ENCODE measurements at places on chromosomes 5 and 9.

DNA sequence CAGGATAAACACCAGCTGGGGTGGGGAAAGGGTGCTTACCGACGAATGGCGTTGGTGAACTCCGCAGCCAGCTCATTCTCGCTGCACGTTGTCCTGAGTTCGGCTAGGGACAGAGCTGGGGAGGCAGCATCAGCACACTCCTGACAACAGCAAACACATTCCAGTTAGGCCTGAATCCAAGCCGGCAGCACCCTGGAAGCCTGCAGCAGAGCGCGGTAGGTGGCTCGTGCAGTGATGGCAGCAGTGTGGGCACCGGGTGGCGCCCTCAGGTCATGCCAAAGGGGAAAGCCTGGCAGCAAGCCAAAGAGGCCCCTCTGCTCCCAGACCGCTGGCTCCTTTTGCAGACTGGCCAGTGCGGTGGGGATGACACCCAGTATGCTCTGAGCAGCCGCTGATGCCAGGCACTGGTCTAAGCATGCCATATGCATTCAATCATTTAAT is 66.9 kb downstream of the DCP2 start:
- no peak for DNase-seq

DNA sequence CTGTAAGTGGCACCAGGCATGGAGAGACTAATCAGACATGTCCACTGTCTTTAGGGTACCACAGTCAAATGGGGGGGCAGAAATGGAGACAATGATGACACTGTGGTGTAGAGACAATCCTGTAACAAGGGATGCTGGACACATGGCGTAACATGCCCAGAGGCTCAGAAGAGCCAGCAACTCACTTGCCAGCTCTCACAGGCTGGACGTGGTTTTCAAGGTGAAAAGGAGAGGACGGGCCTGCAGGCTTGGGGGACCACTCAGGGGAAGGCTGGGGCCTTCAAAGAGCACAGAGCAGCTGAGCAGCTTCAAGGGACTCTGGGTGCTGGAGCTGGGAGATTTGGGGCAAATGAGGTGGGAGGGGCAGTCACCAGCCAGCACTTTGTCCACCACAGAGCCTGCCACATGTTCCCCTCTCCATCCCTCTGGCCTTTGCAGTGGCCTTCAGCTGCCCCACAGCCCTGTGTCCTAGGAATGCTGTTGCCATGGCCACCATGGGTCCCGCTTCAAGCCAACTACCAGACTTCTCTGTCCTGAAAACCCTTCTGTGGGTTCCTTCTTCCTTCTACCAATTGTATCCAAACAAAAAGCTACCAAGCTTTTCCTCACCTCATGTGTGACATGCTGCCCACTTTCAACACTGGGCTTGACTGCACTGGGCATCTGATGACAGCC is 140.4 kb downstream of the GABBR2 start:
- no peak for DNase-seq

GRCh38 chr5:152379331-152379730 is 25.7 kb downstream of the NMUR2 start:
- no peak for DNase-seq

DNA sequence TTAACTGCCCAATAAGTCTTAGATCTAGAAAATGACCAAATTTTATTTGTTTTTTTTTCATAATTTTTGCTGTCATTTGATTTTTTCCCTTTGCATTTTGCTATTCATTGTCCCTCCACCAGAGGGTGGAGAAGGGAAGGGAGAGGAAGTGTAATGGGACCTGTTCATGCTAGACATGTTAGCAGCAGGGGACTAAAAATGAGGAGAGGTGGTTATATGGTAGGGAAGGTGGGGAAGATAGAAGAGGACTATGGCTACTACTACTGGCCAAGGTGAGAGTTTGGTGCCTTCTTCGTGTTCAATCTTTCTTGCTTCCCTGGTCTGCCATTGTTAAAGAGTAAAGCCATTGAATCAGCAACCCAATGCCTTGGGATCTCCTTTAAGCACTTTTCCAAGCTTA is 6.4 kb downstream of the GRIA1 start:
- peak; percentile 63 for DNase-seq
